ENCODE measurements at places on chromosomes 3 and 15.

DNA sequence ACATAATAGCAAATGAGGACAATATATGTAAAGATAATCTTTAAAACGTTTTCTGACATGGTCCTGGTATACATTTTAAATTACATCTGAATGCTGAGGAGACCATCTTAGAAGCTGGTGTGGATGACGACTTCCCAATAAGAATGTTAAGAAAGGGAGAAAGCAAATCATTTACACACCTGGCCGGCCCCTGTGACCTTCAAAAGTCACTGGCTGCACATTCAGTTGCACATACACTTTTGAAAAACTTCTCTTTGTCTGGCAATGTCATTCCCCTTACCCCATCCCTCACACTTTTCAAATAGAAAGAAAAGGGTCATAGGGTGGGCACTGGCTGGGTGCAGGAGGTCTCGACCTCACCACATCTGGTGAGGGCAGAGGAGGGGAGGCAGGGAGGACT lies 391.0 kb downstream of the MECOM start:
- no peak overlapping the region for H3K27ac ChIP-seq
- H3K4me1 ChIP-seq: no peaks in the 10 kb centered on the region
- DNase-seq: no peak
- no peaks in the 10 kb centered on the region for H3K36me3 ChIP-seq
- H3K4me3 ChIP-seq: no peak overlapping the region
- no peaks in the 10 kb centered on the region for H3K27me3 ChIP-seq

DNA sequence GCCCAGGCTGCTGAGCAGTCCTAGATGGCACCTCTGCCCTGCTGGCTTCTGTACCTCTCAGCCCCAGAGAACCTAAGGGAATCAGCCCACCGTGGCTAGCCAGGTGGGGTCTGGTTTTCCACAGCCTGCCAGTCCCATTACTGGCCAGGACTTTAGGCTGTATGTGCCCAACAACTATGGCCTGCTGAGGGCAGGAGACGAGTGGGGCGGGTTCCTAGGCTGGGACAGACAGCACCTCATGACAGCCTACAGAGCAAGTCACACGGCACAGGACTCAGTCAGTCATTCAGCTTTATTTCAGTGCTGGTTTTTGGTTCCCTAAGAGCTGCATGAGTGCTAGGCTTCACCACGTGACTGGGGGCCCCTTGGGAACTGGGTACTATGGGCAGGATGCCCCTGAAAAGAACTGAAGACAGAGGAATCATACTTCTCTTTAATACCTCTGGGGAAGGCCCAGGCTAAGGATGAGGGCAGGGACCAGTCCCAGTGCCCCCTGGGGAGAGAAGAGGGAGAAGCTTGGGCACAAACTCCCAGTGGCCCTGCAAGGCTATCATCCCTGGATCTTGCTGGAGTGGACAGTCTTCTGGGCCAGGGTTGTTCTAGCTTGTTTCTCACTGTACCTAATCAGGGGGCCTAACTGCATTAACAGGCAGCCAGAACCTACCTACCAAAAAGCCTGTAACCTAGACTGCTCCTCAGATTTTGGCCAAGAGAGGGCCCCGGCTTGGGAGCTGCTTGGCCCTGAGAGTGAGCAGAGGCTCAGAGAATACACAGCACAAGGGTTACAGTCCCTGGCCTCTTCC lies 14.8 kb downstream of the CLK3 start:
- DNase-seq: no peak
- H3K4me1 ChIP-seq: no peaks in the 10 kb centered on the region
- no peaks in the 10 kb centered on the region for H3K27me3 ChIP-seq
- H3K36me3 ChIP-seq: no peaks in the 10 kb centered on the region

DNA sequence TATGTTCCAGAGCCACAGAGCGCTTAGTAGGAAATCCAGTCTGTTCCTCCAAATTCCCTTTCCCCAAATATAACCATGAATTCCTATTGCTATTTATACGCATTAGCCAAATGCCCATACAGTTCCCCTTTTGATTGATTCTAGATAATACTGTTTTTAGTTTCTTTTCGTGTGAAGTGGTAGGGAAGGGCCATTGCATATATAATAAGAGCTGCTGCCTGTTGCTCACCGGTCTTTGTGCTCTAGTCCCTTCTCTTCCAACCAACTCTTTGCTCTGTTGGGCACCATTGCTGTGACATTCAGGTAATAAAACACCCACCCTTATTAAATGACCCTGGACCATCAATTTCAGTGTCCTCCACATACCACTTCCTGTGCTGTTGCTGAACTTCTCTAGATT lies 379.9 kb upstream of the KCNMB2 start:
- no peaks in the 10 kb centered on the region for H3K36me3 ChIP-seq
- no peaks in the 10 kb centered on the region for H3K27me3 ChIP-seq
- DNase-seq: no peak
- H3K4me3 ChIP-seq: no peak overlapping the region
- no peak overlapping the region for H3K27ac ChIP-seq

- no peak overlapping the region for H3K27ac ChIP-seq
- DNase-seq: no peak
- H3K36me3 ChIP-seq: no peaks in the 10 kb centered on the region
- no peak overlapping the region for H3K4me3 ChIP-seq
Observed at GRCh38 chr15:47812470-47812999, 95.2 kb downstream of the SEMA6D start.

- peaks cover 6% of the 10 kb centered on the region for H3K4me1 ChIP-seq
- DNase-seq: no peak
- H3K27ac ChIP-seq: no peak overlapping the region
- H3K4me3 ChIP-seq: no peak overlapping the region
- H3K27me3 ChIP-seq: no peaks in the 10 kb centered on the region
- no peaks in the 10 kb centered on the region for H3K36me3 ChIP-seq
Observed at GRCh38 chr3:23480329-23480714, 277.2 kb downstream of the UBE2E2 start.

DNA sequence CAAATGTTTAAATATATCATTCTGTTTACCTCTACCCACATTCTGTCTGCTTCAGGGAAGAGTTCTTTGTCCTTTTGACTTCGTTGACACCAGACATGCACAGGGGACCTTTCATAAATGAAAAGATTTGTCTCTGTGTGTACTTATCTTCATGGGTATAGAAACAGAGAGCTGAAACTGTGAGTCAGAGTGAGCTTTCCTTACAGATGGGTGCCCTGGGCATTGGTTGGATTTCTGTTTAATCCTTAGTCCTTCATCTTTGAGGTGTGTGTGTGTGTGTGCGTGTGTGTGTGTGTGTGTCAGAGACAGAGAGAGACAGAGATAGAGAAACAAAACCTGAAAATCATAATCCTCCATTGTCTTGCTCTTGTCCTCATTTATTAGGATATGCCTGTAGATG lies 517.4 kb downstream of the TUSC7 start:
- no peaks in the 10 kb centered on the region for H3K27me3 ChIP-seq
- no peak for DNase-seq
- H3K27ac ChIP-seq: no peak overlapping the region
- H3K4me1 ChIP-seq: no peaks in the 10 kb centered on the region
- no peaks in the 10 kb centered on the region for H3K36me3 ChIP-seq
- H3K4me3 ChIP-seq: no peak overlapping the region

- H3K27ac ChIP-seq: no peak overlapping the region
- H3K27me3 ChIP-seq: no peaks in the 10 kb centered on the region
- no peaks in the 10 kb centered on the region for H3K36me3 ChIP-seq
- no peak overlapping the region for H3K4me3 ChIP-seq
Observed at GRCh38 chr15:20358066-20358778, 183.4 kb downstream of the GOLGA6L6 start.

DNA sequence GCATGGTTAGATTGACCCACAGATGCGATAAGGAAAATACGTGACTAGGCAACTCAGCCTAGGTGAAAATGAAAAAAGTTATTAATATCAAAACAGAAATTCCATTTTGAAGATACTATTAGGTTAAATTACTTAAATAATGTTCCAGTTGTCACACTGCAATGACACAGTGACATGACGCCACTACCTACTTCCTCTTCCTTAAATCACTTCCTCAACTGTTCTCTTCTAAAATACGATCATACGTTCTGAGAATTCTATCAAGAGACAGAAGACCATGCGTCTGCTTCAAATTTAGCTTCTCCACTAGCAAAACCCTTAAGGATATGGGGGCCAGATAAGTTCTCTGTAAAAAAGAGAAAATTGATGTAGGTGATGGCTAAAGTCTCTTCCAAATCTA lies 18.2 kb downstream of the CMTM6 start:
- H3K36me3 ChIP-seq: peaks cover 8% of the 10 kb centered on the region
- no peak overlapping the region for H3K4me3 ChIP-seq
- H3K27ac ChIP-seq: no peak overlapping the region
- no peaks in the 10 kb centered on the region for H3K4me1 ChIP-seq

GRCh38 chr15:91304210-91304609 lies 204.2 kb downstream of the SV2B start:
- DNase-seq: no peak
- no peaks in the 10 kb centered on the region for H3K27me3 ChIP-seq
- no peak overlapping the region for H3K4me3 ChIP-seq
- H3K27ac ChIP-seq: no peak overlapping the region

GRCh38 chr3:103919327-103919726 lies 1447.4 kb upstream of the ALCAM start:
- H3K27ac ChIP-seq: no peak overlapping the region
- H3K4me1 ChIP-seq: no peaks in the 10 kb centered on the region
- H3K36me3 ChIP-seq: no peaks in the 10 kb centered on the region
- H3K4me3 ChIP-seq: no peak overlapping the region

DNA sequence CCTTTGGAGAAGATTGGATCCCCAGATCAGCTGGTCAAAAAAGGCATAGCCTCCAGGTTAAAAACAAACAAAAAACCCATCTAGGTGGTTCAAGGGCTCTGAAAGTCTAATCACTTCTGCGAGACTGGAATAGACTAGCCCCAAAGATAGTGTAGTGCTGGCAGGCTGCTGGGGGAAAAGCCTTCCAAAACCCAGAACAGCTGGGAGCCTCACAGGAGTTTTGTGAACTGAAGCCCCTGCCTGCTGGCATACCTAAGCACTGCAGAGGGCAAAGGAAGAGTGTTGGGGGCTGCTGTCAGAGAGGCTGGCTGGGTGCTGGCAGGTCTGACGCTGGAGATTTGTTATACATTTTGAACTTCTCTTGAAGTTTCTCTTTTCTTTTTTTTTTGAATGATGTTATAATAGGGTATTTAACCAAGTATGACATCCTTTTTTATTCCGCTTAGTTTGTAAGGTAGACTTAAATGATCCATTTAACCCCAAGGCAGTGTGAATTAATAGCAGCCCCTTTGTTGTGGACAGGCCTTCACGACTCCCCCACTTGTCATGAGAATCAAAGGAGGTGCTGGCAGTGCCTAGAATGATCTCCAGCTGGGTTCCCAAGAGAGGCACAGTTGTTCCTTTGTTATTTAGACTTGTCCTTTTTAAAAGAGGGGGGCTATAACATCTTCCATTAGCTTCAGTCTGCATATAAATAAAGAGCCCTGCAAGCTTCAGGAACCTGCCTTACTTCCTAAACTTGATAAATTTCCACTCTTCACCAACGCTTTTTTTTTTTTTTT lies 53.9 kb downstream of the CRTC3 start:
- no peaks in the 10 kb centered on the region for H3K27me3 ChIP-seq
- H3K4me3 ChIP-seq: no peak overlapping the region
- no peak overlapping the region for H3K27ac ChIP-seq
- peaks cover 43% of the 10 kb centered on the region for H3K4me1 ChIP-seq
- no peaks in the 10 kb centered on the region for H3K36me3 ChIP-seq

GRCh38 chr3:171797873-171798272 lies 12.4 kb downstream of the PLD1 start:
- no peaks in the 10 kb centered on the region for H3K27me3 ChIP-seq
- peaks cover 54% of the 10 kb centered on the region for H3K4me1 ChIP-seq
- no peak for DNase-seq
- H3K27ac ChIP-seq: no peak overlapping the region
- H3K36me3 ChIP-seq: no peaks in the 10 kb centered on the region

DNA sequence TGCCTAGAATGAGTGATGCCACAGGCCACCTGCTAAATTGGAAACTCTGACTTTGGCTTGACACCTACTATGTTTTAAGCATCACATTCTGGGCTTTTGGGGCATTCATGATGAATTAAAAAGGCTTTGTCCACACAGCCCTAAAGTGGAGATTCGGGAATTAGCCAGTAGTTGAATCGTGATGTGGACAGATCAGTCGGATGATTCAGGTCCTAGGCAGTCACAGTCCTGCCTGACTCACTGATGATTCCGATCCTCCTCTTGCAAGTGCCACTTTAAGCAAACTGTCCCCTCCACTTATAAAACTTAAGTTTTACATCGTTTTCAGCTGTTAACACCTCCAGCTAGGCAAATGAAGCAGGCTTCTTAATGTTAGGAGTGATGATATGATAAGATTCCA lies 75.3 kb downstream of the SYNPR start:
- no peak overlapping the region for H3K4me3 ChIP-seq
- DNase-seq: no peak
- H3K27me3 ChIP-seq: no peaks in the 10 kb centered on the region
- H3K4me1 ChIP-seq: no peaks in the 10 kb centered on the region
- no peak overlapping the region for H3K27ac ChIP-seq

DNA sequence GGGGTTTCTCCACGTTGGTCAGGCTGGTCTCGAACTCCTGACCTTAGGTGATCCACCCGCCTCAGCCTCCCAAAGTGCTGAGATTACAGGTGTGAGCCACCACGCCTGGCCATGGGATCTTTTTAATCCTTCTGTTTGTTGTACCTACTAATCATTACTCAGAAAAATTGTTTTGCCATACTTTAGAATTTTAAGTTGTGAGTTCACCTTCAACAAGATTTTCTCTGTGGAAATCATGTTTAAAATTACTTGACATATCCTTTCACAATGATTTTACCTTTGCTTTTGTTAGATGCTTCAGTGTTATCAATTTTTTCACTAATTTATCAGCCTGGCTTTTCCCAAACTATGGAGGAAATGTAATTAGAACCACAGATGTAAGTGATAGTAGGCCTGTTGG lies 11.6 kb upstream of the MECOM start:
- no peaks in the 10 kb centered on the region for H3K4me1 ChIP-seq
- no peaks in the 10 kb centered on the region for H3K27me3 ChIP-seq
- no peak overlapping the region for H3K27ac ChIP-seq
- H3K4me3 ChIP-seq: no peak overlapping the region

GRCh38 chr3:60133269-60134162 lies 1083.7 kb upstream of the CFAP20DC start:
- H3K36me3 ChIP-seq: no peaks in the 10 kb centered on the region
- H3K27me3 ChIP-seq: no peaks in the 10 kb centered on the region
- no peak overlapping the region for H3K27ac ChIP-seq
- H3K4me3 ChIP-seq: no peak overlapping the region

GRCh38 chr3:120839120-120839519 lies 68.9 kb upstream of the STXBP5L start:
- H3K4me1 ChIP-seq: no peaks in the 10 kb centered on the region
- H3K4me3 ChIP-seq: no peak overlapping the region
- H3K36me3 ChIP-seq: no peaks in the 10 kb centered on the region
- DNase-seq: no peak
- no peaks in the 10 kb centered on the region for H3K27me3 ChIP-seq

GRCh38 chr3:122014741-122015140 lies 7.3 kb downstream of the ILDR1 start:
- no peak overlapping the region for H3K4me3 ChIP-seq
- H3K27me3 ChIP-seq: no peaks in the 10 kb centered on the region
- no peaks in the 10 kb centered on the region for H3K4me1 ChIP-seq
- H3K36me3 ChIP-seq: no peaks in the 10 kb centered on the region
- no peak overlapping the region for H3K27ac ChIP-seq
- DNase-seq: no peak

- peaks cover 11% of the 10 kb centered on the region for H3K4me1 ChIP-seq
- DNase-seq: no peak
- no peak overlapping the region for H3K27ac ChIP-seq
Observed at GRCh38 chr3:53150247-53151085, 10.5 kb upstream of the PRKCD start.

- no peaks in the 10 kb centered on the region for H3K27me3 ChIP-seq
- DNase-seq: no peak
- no peak overlapping the region for H3K4me3 ChIP-seq
- H3K4me1 ChIP-seq: no peaks in the 10 kb centered on the region
- no peaks in the 10 kb centered on the region for H3K36me3 ChIP-seq
- no peak overlapping the region for H3K27ac ChIP-seq
Observed at GRCh38 chr15:38702178-38702912, 137.7 kb upstream of the RASGRP1 start.

Data from vagina (tissue), 2 donors.